ENCODE measurements at places on chromosomes 16 and 17.
A peak's percentile ranks its signal among the peaks of the same experiment; 100 is the strongest.

GRCh38 chr16:84927621-84928591 lies 83.4 kb downstream of the ZDHHC7 start:
- no peak for DNase-seq

- no peak for DNase-seq
Measured at GRCh38 chr16:77469634-77470033, 34.8 kb upstream of the ADAMTS18 start.

DNA sequence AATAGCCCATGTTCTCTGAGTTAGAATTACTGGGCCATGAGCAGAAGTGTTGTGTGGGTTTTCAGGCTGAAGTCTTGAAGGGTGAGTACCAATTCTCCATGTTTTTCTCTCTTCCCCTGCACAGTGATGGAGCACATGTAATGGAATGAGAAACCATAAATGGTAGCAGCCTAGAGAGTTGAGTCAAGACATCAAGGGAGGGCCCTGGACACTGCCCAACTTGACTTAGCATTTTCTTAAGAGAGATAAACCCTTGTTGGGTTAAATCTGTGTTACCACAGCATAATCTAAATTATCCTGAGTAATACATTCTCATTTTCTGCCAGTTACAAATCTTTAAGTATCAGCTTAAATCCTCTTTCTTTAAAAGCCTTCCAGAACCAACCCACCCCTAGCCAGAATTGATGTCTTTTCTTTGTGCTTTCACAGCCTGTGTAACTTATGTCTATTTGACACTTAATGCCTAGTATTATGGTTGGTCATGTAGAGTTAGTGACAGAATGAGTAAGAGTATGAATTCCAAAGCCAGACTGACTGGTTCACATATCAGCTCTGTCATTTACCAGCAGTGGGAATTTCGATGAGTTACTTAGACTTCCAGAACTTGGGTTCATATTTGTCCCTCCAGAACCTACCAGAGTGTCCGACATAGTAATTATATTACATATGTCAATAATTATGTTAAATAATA lies 27.0 kb upstream of the RGS9 start:
- DNase-seq: no peak

GRCh38 chr17:75950855-75951554 lies 10.2 kb upstream of the FBF1 start:
- DNase-seq: no peak

DNA sequence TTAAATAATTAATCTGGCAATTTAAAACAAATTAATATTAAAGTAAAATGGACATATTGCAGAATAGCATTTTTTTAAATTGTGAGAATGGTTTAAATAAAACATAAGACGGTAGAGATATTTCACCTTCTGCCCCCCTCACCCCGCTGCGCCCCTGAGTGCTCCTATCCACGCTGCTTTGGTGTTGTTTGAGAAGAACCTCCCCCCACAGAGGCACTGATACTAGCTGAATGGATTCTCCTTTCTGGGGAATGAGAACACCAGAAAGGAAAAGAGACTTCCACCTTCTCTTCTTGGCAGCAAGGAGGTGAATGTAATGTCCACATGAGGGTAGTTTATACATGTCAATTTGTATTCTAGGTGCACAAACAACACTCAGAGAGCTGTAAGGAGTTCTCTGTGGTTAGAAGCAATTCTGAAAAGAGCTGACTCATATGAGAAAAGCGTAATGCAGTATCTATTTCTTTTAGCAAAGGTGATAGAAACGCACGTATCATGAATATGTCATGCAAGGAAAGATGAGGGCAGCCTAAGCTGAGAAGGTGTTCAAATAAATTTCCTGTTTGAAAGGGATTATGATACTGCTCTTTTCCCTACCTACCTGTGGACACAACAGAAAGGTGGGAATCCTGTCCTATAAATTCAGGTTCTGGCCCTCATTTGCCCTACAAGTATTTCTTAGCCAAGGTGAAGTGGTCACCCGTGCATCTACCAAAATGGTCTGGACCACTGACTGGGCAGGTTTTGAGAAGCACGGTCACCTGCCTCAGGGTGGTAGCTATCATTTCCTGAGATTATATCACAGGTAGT lies 126.9 kb downstream of the PARN start:
- no peak for DNase-seq

GRCh38 chr17:72204742-72205141 lies 83.9 kb downstream of the SOX9 start:
- DNase-seq: no peak

- DNase-seq: no peak
Measured at GRCh38 chr17:17691468-17692263, 10.4 kb downstream of the RAI1 start.

DNA sequence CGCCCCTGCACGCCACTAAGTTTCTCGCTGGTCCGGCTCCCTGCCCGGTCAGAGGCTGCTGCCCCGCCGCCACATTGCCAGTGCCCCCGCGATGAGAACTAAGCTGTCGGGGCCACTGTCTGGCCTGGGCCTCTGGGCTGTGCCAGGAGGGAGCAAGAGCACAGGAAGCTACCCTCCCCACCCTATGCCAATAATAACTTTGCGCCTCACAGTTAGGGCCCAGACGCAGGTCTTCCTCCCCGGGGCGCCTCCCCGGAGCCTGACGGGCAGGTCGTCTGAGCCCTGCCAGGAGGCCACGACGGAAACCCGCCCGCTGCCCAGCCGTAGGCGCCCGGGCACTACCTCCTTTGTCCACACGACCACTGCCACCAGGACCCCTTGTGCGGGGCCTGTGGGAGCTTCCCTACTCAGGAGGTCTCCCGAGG lies 1.5 kb downstream of the ZFPM1 start:
- no peak for DNase-seq

DNA sequence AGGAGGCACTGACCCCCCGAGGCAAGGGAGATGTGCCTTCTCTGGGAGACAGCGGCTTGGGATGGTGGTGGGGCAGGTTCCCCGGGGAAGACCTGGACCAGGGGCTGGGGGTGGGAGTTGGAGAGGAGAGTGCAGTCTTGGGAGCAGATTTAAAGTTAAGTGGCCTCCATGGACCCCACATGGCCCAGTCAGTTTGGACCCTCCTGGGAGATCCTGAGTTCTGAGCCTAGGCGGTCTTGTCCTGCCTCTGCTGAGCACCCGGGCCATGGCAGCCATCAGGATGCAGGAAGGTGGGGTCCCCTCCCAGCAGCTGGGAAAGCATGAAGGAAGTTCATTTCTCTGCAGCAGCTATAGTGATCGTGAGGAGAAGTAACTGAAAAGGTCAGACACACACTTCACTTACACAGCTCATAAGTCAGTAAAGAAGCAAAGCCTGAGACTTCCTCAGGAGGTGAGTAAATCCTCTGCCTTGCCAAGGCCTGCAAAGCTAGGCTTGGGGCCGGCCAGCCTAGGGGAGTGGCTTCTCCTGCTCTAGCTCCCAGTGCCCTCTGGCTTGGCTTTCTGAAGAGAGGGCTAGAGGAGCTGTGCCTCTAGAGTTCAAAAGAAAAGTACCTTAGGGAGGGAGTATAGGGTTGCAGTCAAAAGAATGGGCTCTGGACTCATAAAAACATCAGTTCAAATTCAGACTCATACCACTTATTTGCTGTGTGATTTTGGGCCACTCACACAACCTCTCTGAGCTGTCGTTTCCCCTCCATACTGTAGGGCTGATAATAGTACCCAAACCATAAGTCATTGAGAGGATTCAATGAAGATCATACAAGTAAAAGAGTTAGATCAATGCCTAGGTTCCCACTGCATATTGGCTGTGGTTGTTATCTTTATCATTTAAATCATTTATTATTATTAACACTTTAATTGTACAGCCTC lies 31.0 kb upstream of the C16orf78 start:
- no peak for DNase-seq

- peak; percentile 19 for DNase-seq
Measured at GRCh38 chr17:74176546-74177001, 26.9 kb upstream of the RPL38 start.

DNA sequence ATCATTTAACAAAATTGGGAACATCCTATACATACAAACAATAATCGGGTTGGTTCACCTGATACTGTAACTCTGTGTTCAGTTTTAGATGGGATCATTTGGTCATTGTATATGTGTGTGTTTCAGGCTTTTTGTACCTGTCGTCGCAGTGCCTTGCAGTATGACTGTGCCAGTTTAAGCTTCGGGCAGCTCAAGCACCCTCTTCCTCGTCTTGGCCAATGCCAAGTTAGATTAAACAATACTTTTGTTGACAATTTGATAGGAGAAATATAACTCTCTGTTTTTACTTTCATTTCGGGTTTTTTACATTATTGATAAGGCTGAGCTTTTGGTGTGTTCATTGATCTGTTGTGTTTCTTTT lies 37.0 kb upstream of the ARHGAP17 start:
- DNase-seq: no peak

DNA sequence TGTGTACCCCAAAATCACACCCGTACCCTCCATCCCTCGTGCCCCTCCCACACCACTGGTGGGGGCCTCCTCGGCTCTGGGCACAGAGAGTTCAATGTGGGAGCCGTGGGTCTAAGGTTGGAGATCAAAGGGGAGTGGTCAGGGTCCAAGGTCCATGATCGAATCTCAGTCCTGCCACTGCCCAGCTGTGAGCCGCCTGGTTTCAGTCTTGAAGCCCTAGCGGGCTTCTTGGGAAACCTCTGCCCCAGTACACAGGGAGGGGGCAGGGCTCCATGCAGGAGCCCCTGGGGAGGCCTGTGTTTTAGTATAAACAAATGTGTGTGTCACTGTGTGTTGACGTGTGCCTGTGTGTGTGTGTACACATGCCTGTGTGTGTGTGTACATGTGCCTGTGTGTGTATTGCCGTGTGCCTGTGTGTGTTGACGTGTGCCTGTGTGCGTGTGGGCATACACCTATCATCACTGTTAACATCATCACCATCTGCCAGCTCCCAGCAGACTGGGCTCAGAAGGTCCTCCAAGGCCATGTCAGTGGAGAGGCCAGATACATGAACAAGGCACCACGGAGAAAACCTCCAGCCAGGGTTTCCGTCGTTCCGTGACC lies 26.5 kb upstream of the ZNF469 start:
- no peak for DNase-seq

DNA sequence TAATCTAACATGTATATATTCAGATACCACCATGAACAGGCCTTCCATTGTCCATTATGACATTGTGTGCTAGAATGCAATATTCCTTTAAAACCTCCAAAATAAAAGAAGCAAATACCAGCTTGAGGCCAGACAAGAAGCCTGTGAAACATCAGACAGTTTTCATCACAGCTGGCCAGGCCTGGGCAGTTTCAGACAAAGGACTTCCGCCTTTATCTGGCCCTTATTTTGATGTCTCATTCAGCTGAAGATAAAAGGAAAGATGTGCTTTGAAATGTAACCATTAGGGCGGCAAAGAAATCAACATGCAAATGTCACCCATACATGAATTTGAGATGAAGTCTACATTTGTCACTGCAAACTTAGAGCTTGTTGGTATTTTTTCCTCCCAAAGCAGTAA lies 737.5 kb downstream of the KCNJ2 start:
- no peak for DNase-seq

- DNase-seq: no peak
Measured at GRCh38 chr16:56102183-56102686, 89.1 kb upstream of the GNAO1 start.

DNA sequence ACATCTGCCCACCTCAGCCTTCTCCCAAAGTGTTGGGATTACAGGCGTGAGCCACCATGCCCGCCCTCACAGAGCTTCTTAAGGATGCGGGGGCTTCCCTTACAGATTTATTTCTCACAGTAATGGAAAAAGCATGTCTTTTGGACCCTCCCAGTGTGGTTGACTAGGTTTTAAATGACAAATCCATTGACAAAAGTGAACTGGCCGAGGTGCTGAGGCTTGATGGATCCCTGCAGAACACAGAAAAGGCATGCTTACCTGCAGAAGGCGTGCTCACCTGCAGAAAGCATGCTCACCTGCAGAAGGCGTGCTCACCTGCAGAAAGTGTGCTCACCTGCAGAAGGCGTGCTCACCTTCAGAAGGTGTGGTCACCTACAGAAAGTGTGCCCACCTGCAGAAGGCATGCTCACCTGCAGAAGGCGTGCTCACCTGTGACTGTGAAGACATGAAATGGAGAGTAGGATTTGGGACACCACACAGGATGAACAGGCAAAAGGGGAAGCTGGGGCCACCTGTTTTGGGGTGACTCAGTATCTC lies 15.1 kb upstream of the BBS2 start:
- DNase-seq: no peak

DNA sequence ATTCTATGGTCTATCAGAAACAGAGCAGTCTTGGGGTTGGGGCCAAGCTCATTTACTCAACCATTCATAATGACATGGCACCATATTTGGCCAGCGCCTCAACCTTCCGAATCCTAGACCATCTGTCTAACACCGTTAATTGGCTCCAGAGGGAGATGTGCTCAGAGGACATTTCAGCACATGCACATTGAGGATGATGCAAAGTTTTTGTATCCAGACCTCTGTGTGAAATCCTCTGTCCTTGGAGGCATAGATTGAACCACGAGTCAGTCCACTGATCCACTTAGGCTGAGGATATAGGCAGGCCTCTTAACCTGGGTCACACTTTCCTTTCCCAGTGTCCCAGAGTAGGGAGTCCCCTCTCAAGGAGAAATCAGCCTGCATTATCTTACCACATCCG lies 85.5 kb downstream of the SHISA6 start:
- no peak for DNase-seq

- DNase-seq: no peak
Measured at GRCh38 chr17:64412944-64413381, 22.3 kb upstream of the PECAM1 start.

GRCh38 chr17:2057175-2057759 lies 2.4 kb downstream of the HIC1 start:
- DNase-seq: no peak

GRCh38 chr17:73747221-73748002 lies 103.2 kb upstream of the SDK2 start:
- DNase-seq: no peak

DNA sequence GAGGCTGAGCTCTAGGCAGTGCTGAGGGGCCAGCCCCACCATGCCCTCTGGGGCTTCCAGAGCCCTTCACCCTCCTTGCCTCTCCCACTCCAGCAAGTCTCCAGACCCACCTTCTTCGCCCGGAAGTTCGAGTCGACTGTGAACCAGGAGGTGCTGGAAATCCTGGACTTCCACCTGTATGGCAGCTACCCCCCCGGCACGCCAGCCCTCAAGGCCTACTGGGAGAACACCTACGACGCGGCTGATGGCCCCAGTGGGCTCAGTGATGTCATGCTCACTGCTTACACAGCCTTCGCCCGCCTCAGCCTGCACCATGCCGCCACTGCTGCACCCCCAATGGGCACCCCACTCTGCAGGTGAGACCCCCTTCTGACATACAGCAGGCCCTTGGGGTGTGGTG lies 10.5 kb downstream of the XYLT2 start:
- no peak for DNase-seq

- no peak for DNase-seq
Measured at GRCh38 chr17:72110231-72110941, 10.4 kb upstream of the SOX9 start.

DNA sequence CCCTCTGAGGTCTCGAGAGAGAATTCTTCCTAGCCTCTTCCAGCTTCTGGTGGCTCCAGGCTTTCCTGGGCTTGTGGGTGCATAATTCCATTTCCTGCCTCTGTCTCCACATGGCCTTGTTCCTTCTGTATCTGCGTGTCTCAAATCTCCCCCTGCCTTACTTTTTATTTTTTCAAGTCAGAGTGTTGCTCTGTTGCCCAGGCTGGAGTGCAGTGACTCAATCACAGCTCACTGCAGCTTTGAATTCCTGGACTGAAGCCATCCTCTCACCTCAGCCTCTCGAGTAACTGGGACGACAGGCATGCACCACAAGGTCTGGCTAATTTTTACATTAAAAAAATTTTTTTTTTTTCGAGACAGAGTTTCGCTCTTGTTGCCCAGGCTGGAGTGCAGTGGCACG lies 120.6 kb downstream of the SHISA9 start:
- DNase-seq: no peak
